ENCODE measurements at places on chromosomes 7 and 10. TPM values are rescaled to one million over a fixed set of nuclear protein-coding genes. Genes with fewer than 3 reads are reported as not detected.
A peak's percentile ranks its signal among the peaks of the same experiment; 100 is the strongest.

- DNase-seq = no peak
These were observed 320.4 kb upstream of the SP8 start for GRCh38 chr7:21107101-21107500.

The RHOBTB1 gene
- total RNA-seq = 5.9 TPM

DNA sequence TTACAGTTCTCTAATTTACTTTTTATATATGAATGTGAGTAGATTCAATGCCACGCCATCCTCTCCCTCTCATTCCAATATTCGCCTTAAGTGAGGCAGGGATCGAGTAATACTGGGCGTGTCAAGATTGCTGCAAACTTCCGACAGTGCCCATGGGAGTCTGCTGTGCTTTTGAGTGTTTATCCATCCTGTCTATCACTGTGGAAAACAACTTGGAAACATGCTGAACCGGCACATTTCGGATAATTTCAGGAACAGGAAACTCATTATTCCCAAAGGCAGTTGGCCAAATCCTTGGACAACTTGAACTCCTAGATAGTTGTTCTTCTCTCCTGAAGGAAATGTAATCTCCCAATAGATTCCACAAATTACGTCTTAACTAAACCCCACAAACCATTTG is 28.5 kb downstream of the PIP4K2A start:
- no peak for DNase-seq

DNA sequence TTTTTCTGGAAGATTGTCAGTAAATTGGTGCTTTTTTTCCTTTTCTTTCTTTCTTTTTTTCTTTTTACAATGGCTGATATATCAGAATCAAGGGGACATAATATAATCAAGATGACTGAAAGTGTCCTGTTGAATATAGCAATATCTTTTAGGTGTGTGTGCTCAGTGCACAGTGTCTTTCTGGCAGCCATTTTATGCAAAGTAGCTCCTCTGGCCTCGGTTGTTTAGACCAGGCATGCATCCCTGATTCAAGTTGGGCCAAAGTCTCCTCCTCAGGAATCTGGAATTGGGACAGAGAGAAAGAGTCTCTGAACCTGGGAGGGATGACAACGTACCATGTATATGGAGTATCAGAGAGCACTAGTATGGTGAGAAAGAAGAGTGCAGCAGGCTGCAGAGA is 49.0 kb upstream of the MTPN start:
- no peak for DNase-seq

The RBM48 gene
- 9.1 TPM for total RNA-seq

The SYCE1 gene
- 2.6 TPM for total RNA-seq

DNA sequence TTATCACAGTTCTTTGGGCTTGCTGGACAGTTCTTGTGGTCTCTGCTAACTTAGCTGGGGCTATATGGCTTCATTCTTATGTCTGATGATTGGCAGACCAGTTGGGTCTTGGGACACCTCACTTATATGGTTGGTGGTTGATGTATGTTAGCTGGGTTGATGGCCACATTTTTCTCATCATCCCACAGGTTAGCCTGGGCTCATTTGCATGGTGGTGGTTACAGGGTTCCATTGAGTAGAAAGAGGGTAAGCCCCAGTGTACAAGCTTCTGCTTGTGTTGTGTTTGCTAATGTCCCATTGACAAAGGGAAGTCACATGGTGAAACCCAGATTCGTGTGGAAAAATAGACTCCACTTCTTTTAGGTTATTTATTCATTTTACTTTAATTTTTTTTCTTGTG is 40.6 kb downstream of the TMEM60 start:
- DNase-seq = no peak

DNA sequence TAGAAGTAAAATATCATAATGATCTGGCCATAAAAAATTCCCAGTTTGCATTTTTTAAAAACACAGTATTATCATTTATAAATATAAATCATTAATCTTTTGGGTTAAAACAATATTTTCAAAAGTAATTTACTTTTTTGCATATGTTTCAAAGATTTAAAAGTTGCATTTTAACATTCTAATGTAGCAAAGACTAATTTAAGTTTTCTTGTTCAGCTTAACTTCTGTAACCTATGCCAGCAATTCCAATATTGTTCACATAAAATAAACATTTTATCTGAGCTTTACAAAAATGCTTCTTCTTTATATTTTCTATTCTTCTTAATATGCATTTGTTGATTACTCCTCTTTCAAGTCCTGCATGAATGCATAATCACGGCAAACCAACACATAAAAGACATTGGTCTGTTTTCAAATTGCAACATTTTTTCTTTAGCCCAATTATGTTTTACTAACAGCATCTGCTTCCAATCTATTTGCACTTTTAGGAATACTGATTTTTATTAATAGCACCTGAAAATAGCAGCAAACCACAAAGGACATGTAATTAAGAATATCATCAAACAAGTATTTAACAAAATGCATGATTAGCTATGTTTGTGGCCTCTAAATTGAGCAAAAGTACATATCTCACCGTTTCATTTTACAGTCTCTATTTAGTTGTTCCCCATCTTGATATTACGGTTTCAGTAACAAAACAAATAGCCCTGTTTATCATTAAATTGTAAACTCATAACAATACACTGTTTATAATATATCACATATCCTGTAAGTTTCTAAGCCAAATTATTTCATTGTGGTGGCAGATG is 286.9 kb upstream of the NFE2L3 start:
- DNase-seq = no peak

DNA sequence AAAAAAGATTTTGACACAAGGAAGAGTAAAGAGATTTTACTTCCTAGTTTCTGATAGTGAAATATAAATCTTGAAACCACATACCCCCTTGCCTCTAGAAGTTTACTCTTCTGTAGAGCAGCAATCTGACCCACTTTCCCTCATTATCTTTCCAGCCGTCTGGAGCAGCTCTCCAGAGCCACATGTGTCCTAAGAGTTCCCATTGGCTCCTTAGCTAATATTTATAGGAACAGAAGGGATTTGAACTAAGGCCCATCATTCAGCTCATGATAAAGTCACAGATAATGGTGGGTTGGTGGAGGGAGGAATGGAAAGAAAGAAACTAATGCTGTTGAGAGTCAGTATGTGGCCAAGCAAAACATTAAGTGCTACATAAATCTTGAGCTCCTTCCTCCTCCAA is 121.8 kb downstream of the INHBA start:
- no peak for DNase-seq

The FAM149B1 gene
- total RNA-seq = 14.2 TPM

GRCh38 chr7:154431045-154431444 is 378.8 kb downstream of the DPP6 start:
- no peak for DNase-seq

GRCh38 chr7:24971333-24972165 is 8.4 kb downstream of the OSBPL3 start:
- DNase-seq = peak; percentile 90

DNA sequence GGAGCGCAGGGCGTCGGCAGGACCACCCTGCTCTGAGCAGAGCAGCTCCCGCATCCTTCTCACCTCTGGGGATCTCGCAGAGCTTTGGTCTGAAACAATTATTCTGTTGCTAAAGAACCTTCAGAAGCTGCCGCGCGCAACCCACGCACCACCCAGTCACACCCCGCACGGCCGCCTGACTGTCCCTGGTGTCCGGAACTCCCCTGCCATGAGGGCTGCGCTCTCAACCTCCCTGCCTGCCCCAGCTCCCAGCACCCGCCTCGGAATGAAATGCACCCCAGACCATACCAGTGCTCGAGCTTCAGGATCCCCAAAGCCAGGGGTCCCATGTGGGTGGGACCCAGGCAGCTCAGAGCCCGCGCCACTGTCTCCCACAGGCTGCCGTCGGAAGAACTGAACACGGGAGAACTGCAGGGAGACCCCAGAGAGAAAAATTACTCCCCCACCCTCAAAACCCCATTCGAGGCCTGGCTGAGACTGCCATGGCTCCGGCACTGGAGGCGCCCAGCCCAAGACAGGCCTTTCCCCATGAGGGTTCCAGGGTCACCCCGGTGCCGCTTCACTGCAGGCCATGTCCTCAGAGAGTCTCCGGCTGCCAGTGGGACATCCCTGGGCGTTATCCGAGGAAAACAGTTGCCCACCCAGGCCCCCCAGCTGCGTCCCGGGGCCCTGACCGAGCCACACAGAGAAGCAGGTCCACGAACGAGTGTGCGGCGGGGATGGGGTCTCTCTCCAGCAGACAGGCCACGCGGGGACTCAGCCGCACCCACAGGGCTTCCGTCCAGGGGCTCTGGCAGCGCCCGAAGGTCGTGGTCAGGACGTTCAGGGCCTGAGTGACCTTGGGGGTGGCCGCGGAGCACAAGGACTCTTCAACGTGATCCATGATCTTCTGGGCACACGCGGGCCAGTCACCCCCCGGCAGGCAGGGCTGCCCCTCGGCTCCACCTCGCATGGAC is 12.1 kb downstream of the BRAT1 start:
- DNase-seq = no peak

The CYP3A5 gene
- 0.18 TPM for total RNA-seq

DNA sequence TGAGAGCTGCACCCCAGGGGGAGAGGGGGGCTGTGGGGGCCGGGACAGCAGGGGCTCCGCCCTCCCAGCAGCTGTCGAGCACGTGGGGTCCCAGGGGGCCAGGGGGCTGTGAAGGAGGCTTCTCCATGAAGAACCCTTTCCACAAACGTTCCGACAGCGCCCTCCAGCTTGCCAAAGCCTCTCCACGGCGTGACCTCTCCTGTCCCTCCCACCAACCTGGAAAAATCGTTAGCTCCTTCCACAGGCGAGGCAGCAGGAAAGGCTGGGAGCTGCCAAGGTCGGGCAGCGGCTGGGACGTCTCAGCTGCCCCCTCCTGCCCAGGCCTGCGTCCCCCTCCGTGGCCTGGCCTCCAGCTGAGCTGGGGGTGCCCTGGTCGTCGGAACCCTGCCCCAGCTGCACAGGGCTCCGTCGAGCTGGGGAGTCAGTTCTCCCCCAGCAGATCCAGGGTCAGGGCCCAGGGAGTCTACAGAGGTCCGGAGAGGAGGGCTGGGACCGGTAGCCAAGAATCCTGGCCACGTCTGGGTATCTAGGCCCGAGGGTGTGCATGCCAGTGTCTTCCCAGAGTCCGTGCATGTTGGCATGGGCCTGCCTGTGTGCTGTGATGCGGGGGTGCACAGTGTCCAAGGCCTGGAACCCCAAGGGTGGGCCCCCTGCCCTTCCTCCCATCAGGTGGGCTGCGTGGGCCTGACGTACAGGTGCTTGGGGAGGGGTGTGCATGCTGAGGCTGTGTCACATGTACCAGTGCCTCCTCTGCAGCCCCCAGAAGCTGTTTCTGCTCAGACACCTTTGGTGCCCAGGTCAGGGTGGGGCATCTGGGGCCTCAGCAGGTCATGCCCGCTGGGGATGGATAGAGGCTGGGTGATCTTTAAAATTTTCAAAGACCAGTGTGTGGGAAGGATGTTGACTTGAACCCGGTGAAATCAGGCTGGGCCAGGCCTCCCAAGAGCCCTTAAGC is 66.5 kb downstream of the UNCX start:
- DNase-seq = no peak

DNA sequence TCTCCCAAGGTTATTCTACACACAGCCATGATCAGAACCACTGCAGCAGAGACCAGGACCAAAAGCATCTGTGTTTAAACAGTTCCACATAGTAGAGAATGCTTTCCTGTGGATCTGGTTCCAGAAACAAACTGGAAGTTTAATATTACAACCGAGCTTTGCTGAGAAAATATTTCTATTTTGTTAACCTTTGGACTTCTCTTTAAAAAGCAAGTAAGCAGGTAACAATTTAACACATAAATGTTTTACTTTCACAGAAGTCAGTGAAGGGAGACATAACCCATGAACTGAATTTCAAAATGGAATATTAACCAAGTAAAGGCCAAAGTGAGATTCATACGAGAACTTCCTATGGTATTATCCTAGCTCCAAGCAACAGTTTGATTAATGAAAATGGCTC is 98.6 kb upstream of the PHYHIPL start:
- DNase-seq = no peak

- DNase-seq = no peak
These were observed 1163.4 kb upstream of the AUTS2 start for GRCh38 chr7:68434857-68435256.

The RADIL gene
- 0.57 TPM for total RNA-seq

DNA sequence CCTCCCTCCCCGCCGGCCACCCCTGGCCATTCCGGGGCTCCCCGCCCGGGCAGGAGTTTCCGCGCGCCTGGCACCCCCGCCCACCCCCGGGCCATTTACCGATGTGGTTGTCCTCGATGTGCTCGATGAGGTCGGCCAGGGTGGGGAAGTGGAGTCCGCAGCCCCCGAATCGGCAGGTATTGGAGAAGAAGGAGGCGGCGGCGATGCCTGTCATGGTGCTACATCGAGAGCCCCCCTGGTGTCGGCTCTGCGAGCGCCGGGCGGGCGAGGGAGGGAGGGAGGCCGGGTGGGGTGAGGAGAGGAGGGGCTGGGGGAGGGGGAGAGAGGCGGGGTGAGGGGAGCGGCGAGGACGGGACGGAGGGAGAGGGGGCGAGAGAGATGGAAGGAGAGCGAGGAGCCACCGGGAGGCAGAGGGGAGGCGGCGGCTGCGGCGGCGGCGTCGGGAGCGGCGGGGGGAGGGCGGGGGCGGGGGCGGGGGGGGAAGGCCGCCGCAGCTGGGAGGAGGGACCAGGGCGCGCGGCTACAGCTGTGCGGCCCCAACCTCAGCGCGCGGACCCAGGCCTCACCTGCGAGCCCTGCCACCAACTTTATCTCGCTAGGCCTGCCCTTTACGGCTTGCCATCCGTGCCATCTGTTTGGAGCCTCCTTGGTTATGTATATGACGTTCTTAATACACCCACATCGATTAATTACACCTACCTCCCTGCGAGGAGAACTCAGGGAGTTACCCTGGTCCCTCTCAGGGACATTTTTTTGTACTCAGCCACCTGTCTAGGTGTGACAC is at the start of gene JAZF1:
Gene JAZF1, minus strand, starts transcription at position 432 of the 784 bp plus-strand sequence.
- DNase-seq = no peak

DNA sequence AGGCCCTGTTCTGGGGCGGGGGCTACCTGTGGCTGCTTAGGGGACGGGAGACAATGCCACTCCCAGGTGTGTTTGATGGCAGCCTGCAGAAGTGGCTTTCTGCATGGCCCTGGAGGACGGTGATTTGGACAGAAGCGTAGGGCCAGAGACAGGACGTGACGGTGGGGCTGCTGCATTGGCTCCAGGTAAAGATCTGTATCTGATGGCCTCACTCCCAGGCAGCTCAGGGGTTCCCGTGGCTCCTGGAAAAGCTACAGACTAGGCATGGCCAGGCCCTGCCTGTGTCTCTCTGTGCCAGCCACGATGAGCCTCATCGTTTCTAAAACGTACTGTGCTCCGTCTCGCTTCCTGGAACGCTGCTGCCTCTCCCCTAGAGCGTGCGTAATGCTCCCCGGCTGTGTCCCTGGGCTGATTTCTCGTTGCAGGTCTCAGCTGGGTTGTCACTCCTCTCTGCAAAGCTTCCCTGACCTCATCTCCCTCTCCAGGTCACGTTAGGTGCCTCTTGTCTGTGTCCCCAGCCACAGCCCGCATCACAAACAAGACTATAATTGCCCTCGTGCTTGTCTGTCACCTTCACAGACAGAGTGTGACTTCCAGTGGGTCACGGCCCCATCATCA is 12.6 kb downstream of the GTF2IRD1 start:
- no peak for DNase-seq

All from HT1080 (cell line).